RPMI7951 (cell line): ENCODE measurements at places on chromosomes 1 and 21.

DNA sequence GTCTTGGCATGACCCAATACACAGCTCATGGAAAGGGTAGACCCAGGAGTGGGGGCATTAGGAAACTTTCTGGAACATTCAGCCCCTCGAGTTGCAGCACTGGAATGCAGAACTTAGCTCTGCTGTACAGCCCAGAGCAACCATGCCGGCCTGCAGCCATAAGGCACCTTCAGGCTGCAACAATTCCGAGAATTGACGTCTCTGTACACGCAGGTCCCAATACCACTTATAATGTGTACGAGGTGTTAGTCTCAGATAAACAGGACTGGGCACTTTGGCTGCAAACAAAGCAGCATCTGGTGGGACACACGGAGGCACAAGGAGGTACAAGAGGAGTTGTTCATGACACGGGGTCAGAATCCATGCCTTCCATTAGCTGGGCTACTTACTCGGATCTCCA, 7.9 kb downstream of the CBR1 start:
- DNase-seq: no peak

GRCh38 chr21:37984416-37984815, 68.2 kb upstream of the KCNJ6 start:
- DNase-seq: no peak

DNA sequence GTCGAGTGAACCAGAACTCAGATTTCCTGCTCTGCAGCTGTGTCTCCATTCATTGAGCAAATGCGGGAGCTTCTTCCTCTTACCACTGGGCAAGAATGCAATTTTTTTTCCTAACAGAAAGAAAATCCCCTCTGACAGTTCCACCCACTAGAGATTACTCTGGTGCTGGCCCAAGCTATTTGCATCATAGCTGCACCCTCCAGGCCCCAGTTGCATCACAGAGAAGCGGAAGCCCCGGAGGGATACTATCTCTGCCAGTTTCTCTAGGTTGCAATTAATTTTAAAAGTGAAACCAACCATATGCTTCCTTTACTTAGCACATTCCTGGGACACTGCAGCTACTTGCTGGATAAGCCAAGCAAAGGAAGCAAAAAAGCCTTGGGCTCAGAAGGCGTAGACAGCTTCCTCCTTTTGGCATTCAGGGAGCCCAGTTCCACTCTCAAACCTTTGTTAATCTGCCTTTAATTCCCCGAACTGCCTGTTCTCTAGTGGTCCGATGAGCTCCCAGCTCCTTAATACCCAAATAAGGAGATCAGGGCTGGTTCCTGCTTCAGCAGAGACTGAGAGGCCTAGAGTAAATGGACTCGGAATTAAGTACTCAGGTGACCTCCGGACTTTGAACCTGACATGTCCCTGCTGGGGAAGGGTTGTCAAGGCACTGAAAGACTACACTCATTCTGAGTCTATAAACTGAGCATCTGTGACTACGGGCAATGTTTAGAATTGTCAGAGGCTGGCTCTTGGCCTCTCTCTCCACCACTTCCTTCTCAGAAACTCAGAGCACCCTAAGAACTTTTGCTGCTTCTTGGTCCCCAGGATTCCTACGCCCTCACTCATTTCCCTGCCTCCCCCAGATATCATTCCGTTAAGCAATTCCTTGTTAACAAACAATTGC, 72.5 kb upstream of the TNFSF18 start:
- DNase-seq: peak; percentile 97

DNA sequence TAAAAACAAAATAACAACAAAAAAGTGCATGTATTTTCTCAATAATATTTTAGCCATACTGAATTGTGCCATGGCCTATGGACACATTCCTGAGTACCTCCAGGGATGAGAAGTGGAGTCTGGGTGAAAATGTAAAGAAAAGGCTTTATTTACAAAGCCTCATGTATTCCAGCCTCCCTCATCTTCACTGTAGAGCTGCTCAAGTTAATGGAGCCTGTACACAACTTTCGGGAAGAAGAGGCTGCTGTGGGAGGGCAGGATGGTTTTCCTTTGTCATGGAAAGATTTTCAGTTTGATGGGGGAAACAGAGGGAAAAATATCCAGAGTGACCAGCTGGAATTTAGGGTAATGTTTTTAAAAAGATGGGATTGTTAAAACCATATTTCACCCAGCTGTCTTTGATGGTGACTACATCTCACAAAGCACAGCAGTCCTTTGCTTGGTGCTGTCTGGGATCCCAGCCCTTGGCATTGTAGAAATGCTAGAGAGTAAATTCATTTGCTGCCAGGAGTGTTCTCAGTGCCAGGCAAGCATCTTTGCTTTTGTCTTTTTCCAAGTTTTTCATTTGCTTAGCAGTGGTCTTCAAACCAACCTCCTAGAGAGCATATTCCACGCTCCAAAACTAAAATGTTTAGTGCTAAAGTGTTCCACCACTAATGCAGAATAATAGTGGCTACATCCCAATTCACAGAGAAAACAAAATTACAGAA, 54.9 kb downstream of the DPT start:
- DNase-seq: no peak

GRCh38 chr1:17922833-17923232, 167.7 kb downstream of the ACTL8 start:
- DNase-seq: peak; percentile 15

GRCh38 chr1:60600532-60600931, 481.8 kb upstream of the NFIA start:
- no peak for DNase-seq

GRCh38 chr21:14615359-14615974, 69.4 kb upstream of the SAMSN1 start:
- no peak for DNase-seq

DNA sequence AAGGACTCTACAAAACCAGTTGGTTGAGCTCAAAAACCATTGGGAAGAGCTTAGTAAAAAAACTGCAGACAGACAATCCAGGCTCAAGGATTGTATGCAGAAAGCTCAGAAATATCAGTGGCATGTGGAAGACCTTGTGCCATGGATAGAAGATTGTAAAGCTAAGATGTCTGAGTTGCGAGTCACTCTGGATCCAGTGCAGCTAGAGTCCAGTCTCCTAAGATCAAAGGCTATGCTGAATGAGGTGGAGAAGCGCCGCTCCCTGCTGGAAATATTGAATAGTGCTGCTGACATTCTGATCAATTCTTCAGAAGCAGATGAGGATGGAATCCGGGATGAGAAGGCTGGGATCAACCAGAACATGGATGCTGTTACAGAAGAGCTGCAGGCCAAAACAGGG, 104.0 kb upstream of the BMP8A start:
- peak; percentile 88 for DNase-seq

- DNase-seq: no peak
These were observed 420.6 kb upstream of the DAB1 start for GRCh38 chr1:57844382-57844980.

GRCh38 chr1:6256645-6257044, 4.3 kb downstream of the GPR153 start:
- peak; percentile 81 for DNase-seq

DNA sequence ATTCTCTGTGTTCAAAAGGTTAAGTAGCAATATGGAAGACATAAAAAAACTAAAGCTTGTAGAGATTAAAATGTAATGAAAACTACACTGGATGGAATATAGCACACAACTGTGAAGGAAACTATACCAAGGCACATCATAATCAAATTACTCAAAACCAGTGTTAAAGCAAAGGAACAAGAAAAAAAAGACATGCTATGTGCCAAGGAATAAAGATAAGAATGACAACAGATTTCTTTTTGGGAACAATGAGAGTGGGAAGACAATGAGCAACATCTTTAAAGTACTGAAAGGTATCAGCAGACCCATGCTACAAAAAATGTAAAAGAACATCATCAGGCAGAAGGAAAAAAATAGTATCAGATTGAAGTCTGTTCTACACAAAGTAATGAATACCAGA, 157.8 kb downstream of the VPS13D start:
- peak; percentile 13 for DNase-seq

GRCh38 chr1:247266053-247266452, 10.2 kb downstream of the VN1R5 start:
- peak; percentile 15 for DNase-seq

- no peak for DNase-seq
These were observed 121.2 kb downstream of the ADGRL2 start for GRCh38 chr1:81921851-81922462.

GRCh38 chr1:43822040-43822690, 111.4 kb upstream of the ARTN start:
- DNase-seq: peak; percentile 96

- peak; percentile 13 for DNase-seq
These were observed 10.7 kb downstream of the AUNIP start for GRCh38 chr1:25848531-25848930.

- peak; percentile 69 for DNase-seq
These were observed 14.7 kb downstream of the JUN start for GRCh38 chr1:58768971-58769808.

GRCh38 chr1:37089750-37090149, 55.4 kb upstream of the GRIK3 start:
- no peak for DNase-seq

DNA sequence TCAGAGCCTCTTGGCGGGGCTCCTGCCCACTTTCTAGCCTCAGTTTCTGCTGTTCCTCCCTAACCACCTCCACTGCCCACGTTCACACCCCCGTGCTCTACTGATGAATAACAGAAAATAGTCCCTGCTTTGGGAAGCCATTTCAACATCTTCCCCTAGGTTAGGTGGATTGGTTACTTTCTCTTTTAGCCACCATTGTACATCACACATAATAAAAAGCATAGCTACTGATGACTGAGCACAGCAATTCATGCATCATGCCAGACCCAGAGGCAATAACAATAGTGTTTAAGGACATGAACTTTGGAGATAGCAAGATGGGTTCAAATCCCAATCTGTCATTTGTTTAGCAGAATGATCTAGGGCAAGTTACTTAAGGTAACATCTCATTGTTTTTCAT, 74.6 kb downstream of the COLGALT2 start:
- no peak for DNase-seq

GRCh38 chr1:168509875-168510791, 33.7 kb downstream of the XCL2 start:
- no peak for DNase-seq

DNA sequence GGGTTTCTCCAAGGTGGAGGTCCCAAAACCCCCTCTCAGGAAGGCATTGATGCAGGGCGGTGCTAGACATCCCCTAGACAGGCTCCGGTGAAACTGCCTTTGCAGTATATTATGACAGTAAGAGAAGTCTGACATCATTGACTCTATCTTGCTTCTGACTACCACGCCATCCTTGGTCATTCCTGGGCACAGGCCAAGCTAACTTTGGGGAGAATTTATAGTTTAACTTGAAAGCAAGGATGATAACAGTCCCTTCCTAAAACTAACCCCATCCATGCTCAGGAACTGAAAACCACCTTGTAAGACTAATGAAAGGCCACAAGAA, 30.3 kb downstream of the RSPH1 start:
- DNase-seq: no peak

- DNase-seq: no peak
These were observed 216.7 kb upstream of the HOOK1 start for GRCh38 chr1:59598120-59598440.

- DNase-seq: peak; percentile 26
These were observed 167.9 kb downstream of the KIF26B start for GRCh38 chr1:245322673-245323072.

- no peak for DNase-seq
These were observed 16.6 kb upstream of the HAO2 start for GRCh38 chr1:119351997-119352396.

DNA sequence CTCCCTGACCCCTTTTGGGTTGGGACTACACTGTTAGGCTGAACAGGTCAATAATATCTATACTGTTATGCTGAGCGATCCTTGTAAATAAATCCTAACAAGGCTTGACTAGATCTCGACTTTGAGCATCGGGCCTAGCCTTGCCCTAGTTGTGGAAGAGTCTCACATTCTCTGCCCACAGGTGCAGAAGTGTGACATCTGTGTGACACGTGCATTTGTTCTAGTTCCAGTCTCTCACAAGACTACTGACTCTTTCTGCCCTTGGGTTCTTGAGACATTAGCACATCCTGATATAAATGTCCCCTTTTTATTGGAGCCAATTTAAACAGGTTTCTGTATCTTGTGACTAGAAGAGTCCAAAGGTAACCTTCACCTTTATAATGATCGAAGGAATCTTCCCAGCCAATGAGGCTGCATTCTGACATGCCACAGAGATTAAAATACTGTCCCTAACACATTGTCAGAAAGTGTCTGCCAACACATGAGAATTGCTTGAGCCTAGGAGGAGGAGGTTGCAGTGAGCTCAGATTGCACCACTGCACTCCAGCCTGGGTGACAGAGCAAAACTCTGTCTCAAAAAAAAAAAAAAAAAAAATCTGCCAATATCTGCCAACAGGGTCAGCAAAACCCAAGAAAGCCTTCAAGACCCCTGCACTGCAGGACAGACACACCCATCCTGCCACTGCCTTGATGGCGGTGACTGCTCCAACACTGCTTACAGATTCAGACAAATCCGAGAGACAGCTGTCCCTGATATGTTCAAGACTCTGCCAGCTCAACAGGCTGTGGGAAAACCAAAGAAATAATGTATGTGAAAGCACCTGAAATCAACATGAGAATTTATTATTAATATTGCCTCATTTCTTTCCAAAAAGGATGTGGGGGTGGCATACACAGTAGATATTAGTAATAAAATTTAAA, 56.5 kb upstream of the PSEN2 start:
- DNase-seq: no peak

- DNase-seq: peak; percentile 79
These were observed 8.1 kb upstream of the INKA2 start for GRCh38 chr1:111747282-111747734.

DNA sequence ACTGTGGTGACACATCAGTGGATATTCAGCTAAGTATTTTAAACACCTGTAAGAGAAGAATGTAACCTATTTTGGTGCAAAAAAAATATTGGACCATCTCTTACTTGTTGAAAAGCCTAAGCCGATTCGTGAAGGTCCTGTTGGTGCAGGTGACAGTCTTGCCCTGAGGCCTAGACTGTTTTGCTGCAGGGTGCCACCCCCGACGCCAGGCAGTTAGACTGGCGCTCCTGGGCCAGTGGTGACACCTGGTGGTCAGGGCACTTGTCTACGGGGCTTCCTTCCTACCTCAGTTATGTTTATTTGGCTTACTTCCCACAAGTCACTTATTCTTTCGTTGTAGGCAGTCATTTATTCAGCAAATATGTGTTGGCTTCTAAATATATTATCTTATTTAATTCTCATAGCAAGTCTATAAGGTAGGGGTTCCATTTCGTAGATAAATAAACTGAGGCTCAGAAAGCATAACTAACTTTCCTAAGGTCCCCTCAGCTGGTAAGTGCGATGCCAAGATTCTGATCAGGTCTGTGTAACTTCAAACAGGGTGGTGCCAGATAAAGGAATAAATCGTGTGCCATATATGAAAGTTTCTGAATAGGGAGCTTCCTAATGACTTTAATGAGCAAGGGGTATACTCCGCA, 1.9 kb downstream of the EEIG2 start:
- DNase-seq: peak; percentile 47

DNA sequence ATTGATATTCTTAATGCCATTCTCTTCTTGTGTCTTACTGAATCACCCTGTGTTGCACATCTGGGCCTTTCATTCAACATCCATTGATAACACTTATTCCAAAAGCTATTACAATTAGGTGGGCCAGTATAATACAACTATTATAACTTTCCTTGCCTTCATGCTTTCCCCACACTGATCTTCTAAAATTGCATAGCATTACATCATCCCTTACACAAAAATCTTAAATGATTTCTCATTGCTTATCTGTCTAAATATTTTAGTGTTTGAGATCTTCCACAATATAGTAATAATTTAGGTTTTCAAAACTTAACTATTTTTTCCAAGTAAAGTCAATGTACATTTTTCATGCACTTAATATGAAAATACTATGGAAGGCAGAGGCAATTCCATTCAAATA, 1634.1 kb downstream of the PLA2G4A start:
- DNase-seq: no peak
